Activated T-cell treated with anti-CD3 and anti-CD28 coated beads, Interleukin-2, amount 50 U/mL, for 48 hours (primary cell): ENCODE measurements at places on chromosomes 6 and 20.

DNA sequence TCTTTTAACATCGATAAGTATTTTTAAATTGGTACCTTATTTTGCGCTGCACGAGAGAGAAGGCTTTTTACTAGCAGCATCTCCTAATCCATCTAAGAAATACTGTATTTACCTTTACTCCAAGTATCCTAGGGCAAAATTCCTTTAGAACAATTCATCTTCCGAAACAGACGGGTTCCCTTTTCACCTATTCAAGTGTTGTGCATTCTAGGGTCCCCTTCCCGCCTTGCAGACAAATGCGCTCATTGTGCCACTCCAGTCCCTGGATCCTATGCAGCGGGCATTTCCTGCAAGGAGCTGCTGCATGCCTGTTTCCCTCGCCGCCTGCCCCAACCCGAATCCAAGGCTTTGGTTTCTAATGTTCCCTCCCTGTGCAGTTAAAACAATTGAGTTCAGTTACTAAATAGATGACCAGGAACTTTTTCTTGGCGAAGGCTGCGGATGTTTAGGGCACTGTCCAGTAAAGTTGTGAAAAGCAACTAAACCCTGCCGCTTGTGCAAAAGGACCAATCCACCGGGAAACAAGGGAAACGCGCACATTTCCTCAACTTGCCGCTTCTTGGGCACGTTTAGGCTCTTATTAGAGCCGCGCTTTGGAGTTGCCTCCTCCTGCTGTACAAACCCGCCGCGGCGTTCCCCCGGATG is 556 bp upstream of the SCAF8 start:
- no peak for DNase-seq

- no peak for DNase-seq
Measured at GRCh38 chr6:36368921-36369865, 18.3 kb downstream of the ETV7 start.

GRCh38 chr6:51116723-51117122 is 298.1 kb downstream of the TFAP2B start:
- no peak for DNase-seq

DNA sequence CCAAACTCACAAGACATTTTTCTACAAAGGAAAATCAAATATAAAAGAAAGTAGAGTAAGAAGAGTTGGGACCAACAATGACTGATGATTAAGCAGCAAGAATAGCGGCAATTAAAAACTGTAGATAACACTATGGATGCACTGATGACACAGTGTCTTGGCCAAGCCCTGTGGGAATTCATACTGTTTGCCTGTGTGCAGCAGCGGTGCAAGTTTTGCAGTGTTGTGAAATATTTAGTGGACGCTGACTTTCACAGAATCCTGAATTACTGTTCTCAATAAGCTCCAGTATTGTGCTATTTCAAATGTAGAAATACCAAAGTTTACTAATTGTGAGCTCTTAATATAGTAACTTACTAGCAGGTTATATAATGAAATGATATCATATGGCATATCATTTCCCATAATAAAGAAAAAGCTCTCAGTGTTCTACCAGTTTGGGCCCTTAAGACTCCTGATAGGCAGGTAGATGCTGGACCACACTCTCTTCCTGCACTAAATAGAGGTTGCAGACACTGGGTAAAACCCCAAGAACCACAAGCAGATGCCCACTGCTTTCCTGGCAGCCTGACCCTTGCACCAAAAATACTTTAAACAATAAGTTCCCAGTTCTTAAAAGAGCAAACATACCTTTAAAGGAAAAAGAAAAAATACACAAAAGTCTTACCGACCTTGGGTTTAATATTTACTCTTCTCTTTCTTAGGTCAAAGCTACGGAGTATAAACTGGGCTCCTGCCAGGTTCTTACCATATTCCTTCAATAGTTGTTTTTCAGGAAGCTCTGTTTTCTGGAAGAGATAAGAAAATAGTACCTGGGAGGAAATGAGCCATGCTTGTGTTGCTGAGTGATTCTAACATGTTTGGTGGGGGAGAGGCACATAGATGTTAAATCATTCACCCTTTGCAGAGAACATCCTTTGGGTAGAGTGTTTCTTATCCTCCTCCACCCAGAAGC is 41.6 kb downstream of the ANKEF1 start:
- DNase-seq: no peak

GRCh38 chr20:63130658-63131577 is 85.0 kb downstream of the YTHDF1 start:
- DNase-seq: no peak

GRCh38 chr20:13183005-13183404 is 38.1 kb upstream of the ISM1 start:
- peak; percentile 23 for DNase-seq

GRCh38 chr6:3905945-3906845 is 57.0 kb downstream of the FAM50B start:
- DNase-seq: no peak

GRCh38 chr20:37500311-37500710 is 20.7 kb upstream of the NNAT start:
- DNase-seq: no peak

DNA sequence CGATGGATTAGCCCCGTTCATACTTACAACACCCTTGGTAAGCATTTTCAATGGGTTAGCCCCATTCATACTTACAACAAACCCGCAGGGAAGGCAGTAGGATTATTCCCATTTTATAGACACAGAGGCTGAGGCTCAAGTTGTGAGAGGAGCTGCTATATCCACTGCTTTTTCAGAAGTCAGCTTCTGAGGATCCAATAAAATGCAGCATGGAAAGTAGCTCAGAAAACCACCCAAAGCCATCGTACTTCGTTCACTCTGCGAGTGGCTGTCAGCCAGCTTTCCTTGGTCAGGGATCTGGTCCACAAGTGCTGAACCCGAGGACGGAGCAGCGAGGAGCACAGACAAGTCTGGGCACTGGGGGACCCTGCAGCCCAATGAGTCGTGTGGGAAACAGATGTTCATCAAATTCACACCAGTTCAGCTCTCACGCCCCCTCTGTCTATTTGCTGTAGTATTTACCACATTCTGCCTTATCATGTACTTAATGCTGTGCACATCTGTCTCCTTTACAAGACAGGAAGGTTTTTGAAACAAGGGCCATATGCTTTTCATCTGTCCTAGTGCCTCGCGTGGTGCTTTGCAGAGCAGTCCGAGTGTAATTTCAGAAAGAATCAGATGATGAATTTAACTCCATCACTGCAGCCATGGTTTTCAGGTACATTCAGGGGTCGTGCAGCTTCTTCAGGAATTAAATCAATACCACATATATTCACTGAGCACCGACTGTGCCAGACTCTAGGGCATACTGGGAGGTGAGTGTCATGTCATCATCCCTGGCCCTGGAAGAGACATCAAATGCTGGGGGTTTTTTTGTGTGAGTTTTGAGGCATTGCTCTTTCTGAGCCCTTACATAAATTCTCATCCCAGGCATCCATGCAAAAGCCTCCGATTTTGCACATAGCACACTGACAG is 256.9 kb downstream of the CDH26 start:
- DNase-seq: no peak

DNA sequence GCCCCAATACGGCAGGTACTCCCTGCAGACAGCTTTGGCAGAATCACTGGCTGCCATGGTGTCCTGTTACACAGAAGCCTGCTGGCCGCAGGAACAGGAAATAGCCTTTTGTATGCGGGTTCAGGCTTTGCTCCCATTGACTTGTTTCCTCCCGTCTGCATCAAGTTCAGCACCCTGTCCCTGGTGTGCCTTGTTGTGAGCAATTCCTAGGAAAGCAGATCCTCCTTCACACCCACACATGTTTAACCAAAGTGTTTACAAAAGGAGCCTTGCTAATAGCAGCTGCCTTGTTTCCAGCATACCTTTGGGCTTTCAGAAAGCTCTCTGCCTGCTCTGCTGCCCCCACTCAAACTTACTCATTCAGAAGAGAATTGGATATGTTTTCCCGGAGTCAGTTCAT is 127.2 kb upstream of the SUPT3H start:
- no peak for DNase-seq

GRCh38 chr6:125781314-125781868 is 9.4 kb upstream of the NCOA7 start:
- DNase-seq: no peak

- DNase-seq: no peak
Measured at GRCh38 chr6:138673346-138674014, 100.1 kb upstream of the CCDC28A start.

- no peak for DNase-seq
Measured at GRCh38 chr20:45463709-45464108, 5.8 kb upstream of the WFDC2 start.

GRCh38 chr6:37242429-37243052 is 15.0 kb upstream of the TBC1D22B start:
- no peak for DNase-seq

DNA sequence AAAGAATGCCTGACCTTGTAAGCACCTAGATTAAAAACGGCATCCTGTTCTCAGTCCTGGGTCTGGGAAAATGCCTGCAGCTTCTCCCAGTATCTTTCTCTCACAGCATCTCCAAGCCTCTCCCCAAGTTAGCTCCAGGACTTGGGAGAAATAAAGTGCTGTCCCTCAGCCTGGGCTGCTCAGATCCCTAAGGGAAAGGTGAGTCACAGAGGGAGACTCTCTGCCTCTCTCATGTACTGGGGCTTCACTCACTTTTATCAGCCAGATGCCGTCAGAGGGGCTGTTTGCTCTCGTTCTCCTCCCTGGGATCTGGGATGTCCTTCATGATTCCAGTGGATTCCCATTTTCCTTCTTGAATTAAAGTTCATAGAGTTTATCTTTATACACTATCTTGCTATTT is 293.6 kb downstream of the COL12A1 start:
- DNase-seq: no peak

- DNase-seq: no peak
Measured at GRCh38 chr20:4306206-4306605, 290.8 kb upstream of the RNF24 start.

DNA sequence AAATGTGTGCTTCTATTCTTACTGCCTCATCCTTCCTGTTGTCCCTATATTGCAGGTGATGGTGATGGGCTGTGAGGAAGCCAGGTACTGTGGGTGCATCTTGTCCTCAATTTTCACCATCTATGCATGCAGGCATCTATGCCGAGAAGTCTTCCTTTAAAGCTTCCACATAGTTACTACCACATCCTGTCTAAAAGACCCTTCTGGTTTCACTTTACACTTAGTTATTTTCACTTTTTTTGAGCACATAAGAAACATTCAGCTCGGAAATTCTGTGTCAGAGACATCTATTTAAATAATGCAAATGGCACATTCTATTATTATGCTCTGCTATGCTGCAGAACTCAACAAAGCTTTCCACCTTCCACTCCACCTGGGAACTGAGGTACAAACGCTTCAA is 28.2 kb upstream of the FABP7 start:
- DNase-seq: no peak

DNA sequence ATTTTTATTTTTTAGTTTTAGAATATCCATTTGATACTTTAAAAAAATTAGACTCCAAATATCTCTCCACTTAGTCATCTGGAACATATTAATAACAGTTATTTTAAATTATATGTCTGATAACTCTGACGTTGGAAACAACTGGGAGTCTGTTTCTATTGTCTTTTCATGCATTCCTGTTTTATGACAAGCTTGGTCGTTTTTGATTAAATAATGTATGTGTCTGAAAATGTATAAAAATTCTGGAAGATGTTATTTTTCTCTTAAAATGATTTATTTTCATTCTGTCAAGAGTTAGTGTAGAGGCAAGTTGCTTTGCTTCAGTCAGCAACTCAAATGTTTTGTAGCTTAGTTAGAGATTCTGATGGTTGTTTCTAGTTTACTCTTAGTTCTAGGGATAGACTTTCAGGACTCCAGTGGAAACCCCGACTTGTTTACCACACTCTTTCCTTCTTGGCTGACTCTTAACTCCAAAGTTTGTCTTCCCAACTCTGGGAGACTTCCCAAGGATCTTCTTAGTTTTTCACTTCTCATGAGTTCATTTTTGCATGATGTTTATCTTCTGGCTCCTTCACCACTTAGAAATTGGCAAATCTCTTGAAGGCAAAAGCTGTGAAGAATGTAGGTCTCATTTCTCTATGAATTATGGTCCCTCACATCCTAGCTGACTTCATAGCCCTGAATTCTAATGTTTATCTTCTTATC is 190.9 kb downstream of the LAMA2 start:
- DNase-seq: no peak

GRCh38 chr20:48411919-48412522 is 415.8 kb downstream of the PREX1 start:
- no peak for DNase-seq

GRCh38 chr6:154542747-154543146 is 32.3 kb upstream of the CNKSR3 start:
- DNase-seq: no peak

DNA sequence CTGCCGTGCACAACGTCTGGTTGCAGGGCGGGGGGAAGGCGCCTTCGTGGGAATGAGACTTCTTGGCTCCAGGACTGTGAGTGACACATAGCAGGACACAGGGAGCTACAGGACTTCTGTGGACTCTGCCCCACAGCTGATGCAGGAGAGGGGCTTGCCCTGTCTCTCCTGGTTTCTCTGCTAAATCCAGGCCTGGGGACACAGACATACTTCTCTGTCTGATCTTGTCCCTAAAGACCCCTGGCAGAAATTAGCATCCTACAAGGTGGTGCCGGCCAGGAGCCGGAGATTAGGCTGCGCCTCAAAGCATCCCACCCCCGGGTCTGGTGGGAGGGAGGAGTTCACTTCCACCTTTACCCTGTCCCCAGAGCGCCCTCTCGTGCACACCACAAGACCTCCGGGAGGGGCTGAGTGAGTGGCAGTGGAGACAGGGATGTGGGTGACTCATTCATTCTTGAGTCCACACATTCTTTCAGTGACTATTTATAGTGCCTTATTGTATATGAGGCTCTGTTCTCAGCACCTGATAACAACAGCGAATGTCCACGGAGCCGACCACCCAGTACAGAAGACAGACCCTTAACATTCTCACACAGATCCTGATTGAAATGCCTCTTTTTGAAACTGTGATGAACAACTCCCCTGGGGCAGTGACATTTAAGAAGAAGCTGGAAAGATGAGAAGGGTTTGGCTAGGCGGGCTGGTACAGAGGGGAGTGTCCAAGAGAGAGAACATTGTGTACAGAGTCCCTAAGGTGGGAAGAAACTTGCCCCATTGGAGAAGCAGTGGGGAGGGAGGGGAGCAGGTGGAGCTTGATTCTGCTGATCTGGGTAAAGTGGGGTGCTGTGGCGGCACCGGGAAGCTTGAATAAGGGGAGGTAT is 39.0 kb downstream of the GMPR start:
- peak; percentile 45 for DNase-seq

DNA sequence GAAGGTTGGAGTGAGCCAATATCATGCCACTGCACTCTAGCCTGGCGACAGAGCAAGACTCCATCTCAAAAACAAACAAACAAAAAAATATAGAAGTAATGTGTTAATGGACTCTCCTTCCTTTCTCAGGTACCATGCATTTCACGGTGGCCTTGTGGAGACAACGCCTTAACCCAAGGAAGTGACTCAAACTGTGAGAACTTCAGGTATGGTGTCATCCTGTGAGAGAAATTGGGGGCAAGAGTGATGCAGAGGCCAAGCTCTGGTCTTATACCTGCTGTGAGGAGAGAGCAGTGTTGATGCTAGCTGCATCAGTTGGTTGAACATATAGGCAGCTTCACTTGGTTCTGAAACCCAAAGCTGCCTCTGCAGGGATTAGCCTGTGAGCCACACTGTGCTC is 6.2 kb downstream of the ITCH start:
- no peak for DNase-seq
